ENCODE measurements at places on chromosomes 5 and 9.
A peak's percentile ranks its signal among the peaks of the same experiment; 100 is the strongest.

DNA sequence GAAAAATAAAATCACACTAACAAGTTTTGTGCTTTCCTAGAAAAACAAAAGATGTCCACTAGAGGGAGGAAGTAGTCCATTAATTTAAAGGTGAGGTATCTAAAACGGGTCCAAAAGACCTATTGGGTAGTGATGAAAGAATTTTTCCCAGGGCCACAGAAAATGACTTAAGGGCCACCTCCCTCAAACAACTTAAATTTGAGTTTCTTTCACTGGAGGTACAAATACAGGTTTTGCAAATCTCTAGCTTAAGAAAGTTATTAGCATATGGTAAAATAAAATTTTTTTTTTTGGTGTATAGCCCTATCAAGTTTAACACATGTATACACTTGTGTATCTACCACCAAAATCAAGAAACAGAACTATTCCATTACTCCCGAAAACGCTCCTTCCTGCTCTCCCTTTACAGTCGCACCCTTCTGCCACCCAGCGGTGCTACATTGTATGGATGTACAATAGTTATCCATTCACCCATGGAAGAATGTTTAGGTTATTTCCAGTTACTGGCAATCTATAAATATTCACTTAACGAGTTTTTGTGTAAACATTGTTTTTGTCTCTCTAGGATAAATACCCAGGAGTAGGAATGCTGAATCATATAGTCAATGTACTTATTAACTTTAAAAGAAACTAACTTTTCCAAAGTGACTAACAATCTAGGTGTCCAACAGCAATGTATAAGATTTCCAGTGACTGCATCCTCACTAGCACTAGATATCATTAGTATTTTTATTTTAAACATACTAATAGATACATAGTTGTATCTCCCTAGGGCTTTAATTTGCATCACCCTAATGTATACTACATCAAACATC lies 21.9 kb downstream of the DEPDC1B start:
- peak; percentile 22 for DNase-seq

DNA sequence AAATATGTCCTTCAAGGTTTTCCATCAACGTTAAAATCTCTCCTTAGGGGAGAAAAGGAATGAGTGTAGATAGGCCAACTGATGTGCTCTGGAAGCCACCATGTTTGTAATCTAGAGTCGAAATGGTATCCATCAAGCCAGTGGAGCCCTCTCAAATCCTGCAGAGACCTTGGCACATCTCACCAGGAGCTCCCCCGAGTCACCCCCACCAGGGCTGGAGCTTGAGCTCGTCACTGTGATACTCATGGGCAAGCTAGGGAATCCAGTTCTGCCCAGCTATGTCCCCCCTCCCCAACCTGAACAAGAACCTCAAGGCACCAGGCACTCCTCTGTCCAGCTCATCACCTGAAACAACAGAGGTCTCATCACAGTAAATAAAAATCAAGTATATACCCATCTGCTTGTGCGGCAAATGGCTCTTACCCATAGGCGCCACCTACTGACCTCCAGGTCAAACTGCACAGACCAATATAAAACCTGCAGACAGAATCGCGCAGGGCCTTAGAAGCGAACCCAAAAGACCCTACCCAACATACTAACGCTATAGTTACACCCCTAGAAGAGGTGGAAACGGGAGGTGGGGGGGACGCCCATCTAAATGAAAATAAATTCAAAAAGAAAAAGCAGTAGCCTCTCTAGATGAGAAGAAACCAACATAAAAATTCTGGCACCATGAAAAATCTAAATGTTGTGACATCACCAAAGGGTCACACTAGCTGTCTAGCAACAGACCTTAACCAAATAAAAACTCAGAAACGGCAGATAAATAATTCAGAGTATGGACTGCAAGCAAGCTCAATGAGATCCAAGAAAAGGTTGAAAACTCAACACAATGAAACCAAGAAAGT lies 75.0 kb downstream of the TTC39B start:
- DNase-seq, result peak; percentile 70

DNA sequence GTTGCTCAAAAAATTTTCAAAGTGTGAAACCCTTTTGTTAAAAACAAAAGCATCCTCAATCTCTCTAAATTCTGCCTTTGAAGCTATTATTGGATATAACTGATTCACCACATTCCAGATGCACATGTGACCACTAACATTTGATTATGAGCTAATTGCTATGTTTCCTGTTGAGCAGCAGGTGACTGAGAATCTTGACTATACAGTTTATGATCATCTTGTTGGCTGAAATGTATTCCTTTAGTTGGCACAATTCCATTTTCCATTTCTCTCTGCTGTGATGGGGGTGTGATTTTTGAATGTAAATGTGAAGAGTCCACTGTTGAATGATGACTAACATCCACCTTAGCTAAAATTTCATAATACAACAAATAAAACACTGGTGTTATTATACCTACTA lies 10.7 kb downstream of the LYSMD3 start:
- no peak for DNase-seq

- no peak for DNase-seq
These were observed 3.4 kb downstream of the RORB start for GRCh38 chr9:74500584-74500924.

DNA sequence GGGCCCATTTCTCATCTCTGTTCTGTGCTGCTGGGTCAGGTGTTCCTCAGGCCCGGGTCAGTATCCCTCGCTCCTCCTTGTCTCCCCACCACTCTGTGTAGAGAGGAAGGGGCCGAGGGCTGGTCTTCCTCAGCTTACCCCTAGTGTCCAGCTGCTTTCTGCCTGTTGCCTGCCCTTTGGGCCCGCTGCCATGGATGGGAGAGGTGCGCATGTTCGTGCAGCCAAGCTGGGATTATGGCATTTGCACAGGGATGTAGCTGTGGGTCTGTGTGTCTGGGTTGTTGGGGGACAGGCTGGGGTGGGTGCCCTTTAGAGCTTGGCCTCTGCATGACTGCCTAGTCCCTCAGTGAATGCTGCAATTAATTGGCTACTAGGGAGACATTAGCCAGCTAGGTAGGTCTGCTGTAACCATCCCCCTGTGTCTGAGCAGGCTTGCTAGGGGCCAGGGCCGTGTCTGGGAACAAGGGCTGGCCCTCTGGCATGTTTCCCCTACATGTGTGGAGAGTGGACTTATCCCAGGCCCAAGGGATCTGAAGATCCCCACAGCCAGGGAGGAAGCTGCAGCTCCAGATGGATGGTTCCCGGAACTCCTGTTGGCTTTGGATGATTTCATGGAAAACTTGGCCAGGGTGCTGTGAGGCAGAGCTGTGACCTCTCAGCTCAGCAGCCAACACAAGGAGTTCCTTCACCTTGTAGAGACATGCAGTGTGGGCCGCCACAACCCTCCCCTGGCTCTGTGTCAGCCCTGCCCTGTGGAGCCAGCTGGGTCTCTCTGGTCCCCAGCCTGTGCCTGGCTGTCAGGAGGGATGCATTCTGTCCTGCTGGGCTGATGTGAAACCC lies 161.9 kb downstream of the MACROH2A1 start:
- peak; percentile 58 for DNase-seq

Data from NCI-H446 (cell line).